ENCODE measurements at places on chromosomes 1 and 21. TPM values are rescaled to one million over a fixed set of nuclear protein-coding genes. Genes with fewer than 3 reads are reported as not detected.

TTF2 gene
- total RNA-seq = 3.7 TPM

RNU1-3 gene
- under 0.01 TPM for total RNA-seq

BATF3 gene
- 0.52 TPM for total RNA-seq

APCS gene
- total RNA-seq = 0.52 TPM

SPRR1B gene
- total RNA-seq = not detected

HSF2BP gene
- total RNA-seq = 1.6 TPM

SHCBP1L gene
- total RNA-seq = under 0.01 TPM

OR14K1 gene
- total RNA-seq = 0.52 TPM

OLFM3 gene
- 0.52 TPM for total RNA-seq

TCEA3 gene
- total RNA-seq = 314 TPM

BMP8A gene
- total RNA-seq = under 0.01 TPM

INAVA gene
- 0.52 TPM for total RNA-seq

ETV3L gene
- total RNA-seq = not detected

UMODL1 gene
- total RNA-seq = not detected

KIF17 gene
- 3.7 TPM for total RNA-seq

CNR2 gene
- under 0.01 TPM for total RNA-seq

BSDC1 gene
- total RNA-seq = 37.1 TPM

GPX7 gene
- 96.0 TPM for total RNA-seq

KCNK1 gene
- 1.6 TPM for total RNA-seq

TSSK3 gene
- 1.0 TPM for total RNA-seq

ZZZ3 gene
- 82.5 TPM for total RNA-seq

IGSF9 gene
- total RNA-seq = under 0.01 TPM

OR2M3 gene
- total RNA-seq = not detected

INTS11 gene
- 27.1 TPM for total RNA-seq

VWA5B1 gene
- 0.52 TPM for total RNA-seq

PHLDA3 gene
- 8.9 TPM for total RNA-seq

SLC44A5 gene
- under 0.01 TPM for total RNA-seq

FAM110D gene
- 1.0 TPM for total RNA-seq
